Fibroblast of skin of left biceps (primary cell): ENCODE measurements at places on chromosomes 4 and X.

GRCh38 chr4:77172336-77172735 is 15.3 kb downstream of the CCNG2 start:
- peak; percentile 90 for DNase-seq

DNA sequence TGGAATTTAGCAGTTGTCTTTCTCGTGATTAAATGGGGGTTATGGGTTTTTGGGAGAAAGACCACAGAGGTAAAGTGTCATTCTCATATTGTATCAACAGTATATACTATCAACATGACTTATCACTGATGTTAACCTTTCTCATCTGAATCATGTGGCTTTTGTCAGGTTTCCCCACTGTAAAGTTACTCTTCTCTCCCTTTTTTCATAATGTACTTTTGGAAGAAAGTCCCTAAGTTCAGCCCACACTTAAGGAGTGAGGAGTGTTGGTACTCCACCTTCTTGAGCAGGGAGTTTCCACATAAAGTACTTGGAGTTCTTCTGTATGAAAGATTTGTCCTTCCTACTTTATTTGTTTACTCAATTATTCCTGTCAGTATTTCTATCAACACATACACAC is 169.9 kb downstream of the ZNF330 start:
- no peak for DNase-seq

- DNase-seq: no peak
Observed at GRCh38 chrX:18897611-18898010, 86.3 kb downstream of the PHKA2 start.

- no peak for DNase-seq
Observed at GRCh38 chr4:55727746-55728145, 91.6 kb upstream of the NMU start.

DNA sequence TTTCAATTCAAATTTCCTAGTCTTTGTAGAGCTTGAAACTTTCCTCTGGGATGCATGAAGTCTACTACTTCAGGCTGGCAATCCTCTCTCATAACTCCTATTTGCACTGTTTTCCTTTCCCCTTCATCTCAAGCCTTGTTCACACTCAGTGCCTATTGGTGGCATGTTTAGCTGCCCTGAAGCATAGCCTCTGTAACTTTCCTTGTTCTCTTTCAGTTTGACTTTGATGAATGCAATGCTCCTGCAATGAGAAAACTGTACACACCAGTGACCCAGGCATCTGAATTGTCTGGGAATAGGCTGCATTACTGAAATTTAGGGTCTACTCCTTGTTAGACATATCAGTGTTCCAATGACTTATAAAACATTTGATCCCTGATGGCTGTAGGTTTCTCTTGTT is 81.7 kb downstream of the ANK2 start:
- no peak for DNase-seq

GRCh38 chr4:185304944-185305690 is 90.6 kb downstream of the LRP2BP start:
- DNase-seq: no peak

DNA sequence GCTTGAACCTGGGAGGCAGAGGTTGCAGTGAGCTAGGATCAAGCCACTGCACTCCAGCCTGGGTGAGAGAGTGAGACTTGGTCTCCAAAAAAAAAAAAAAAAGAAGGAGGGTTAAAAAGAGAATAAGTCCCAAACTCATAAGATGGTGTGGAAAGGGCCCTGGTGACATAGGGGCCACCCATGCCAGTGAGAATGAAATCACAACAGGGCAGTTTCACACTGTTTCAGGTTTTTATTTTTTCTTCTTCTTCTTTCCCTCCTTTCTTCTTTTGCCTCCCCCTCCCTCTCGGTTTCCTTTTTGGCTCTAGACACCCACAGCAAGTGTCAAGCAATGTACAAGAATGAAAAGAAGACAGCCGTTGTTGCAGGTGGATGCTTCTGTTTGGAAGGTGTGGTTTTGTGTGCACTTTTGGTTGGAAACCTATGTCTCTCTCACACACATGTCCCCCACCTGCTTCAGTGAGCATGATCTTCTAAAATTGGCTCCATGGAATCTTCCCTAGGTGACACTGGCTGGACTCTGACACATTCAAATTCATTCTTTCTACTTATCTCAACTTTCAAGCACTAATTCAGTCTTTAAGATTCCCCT is 14.4 kb upstream of the TLR8 start:
- no peak for DNase-seq
